ENCODE measurements at places on chromosomes 4 and X. TPM values are rescaled to one million over a fixed set of nuclear protein-coding genes. Genes with fewer than 3 reads are reported as not detected.

The PF4V1 gene
- total RNA-seq, result not detected

The NMU gene
- total RNA-seq, result not detected

The PPBP gene
- total RNA-seq, result not detected

The GAGE12H gene
- total RNA-seq, result not detected

The NEXMIF gene
- total RNA-seq, result not detected

The RNF150 gene
- 0.18 TPM for total RNA-seq

The UGT8 gene
- not detected for total RNA-seq

The ASB9 gene
- not detected for total RNA-seq

The PRSS12 gene
- total RNA-seq, result not detected

The GABRG1 gene
- total RNA-seq, result not detected

The PRAF2 gene
- total RNA-seq, result 10.8 TPM

The SYP gene
- 8.7 TPM for total RNA-seq

The AKAP14 gene
- not detected for total RNA-seq

The NAT8L gene
- total RNA-seq, result 11.4 TPM

The SLC30A9 gene
- total RNA-seq, result 95.1 TPM

The VSIG1 gene
- total RNA-seq, result not detected

Data from G401 (cell line).